Glomerular endothelial cell (primary cell): ENCODE measurements at places on chromosomes 1 and 21. TPM values are rescaled to one million over a fixed set of nuclear protein-coding genes. Genes with fewer than 3 reads are reported as not detected.
A peak's percentile ranks its signal among the peaks of the same experiment; 100 is the strongest.

YIPF1 gene
- 27.8 and 29.3 TPM in 2 replicates for total RNA-seq

AQP10 gene
- not detected in 2 replicates for total RNA-seq

DAP3 gene
- 136 and 142 TPM in 2 replicates for total RNA-seq

MCOLN2 gene
- total RNA-seq, result not detected in 2 replicates

ADGRL4 gene
- total RNA-seq, result 170 and 186 TPM in 2 replicates

HHIPL2 gene
- total RNA-seq, result not detected in 2 replicates

MEGF6 gene
- 30.1 and 57.6 TPM in 2 replicates for total RNA-seq

- no peak for DNase-seq
Observed at GRCh38 chr1:193325771-193326170, 139.4 kb upstream of the B3GALT2 start.

DNA sequence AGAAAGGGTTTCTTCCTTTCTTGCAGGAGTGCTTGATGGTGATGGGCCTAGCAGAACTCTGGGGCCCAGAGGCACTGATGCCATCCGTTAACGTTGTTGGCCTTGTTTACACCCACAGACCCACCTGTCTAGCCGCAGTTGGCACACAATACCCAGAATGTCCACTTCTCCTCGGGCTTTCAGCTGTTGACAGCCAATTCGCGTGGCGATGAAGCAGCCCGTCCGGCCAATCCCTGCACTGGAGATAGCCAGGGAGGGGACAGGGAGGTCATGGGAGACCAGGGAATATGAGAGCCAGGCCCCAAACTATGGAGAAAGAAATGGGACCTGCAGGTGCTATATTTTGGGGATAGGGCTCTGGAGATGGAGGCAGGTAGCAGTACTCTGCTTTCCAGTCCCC is 5.7 kb upstream of the ARL8A start:
- DNase-seq, result no peak

DNA sequence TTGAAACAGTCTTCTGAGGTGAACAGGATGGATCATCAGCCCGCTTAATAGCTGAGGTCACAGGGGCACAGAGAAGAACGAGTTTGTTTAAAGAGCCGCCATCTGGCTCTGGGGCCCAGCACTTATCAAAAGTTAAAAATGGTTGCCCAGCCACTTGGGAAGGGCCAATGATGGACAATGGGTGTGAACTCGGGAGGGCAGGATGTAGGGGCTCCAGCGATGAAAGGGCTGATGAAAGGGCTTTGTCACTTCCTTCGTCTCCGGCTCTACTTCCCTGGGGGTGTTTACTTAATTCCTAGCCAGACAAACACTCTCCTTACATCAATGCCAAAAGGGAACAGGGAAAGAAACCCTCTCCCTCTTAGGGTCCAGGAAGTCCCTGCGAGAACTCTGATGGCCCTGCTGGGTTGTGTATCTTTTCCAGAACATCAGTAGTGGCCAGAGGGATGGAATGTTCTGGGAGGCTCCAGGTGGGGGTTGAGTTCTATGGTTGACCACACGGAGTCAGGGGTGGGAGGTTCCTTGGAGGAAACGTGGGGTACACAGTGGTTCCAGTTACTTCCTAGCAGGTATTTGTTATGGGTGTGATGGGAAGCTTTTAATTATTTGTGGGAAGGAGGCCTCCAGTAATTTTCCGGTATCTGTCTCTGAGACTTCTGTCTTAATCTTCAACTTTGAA is 9.0 kb upstream of the ABCG1 start:
- DNase-seq, result no peak

DNA sequence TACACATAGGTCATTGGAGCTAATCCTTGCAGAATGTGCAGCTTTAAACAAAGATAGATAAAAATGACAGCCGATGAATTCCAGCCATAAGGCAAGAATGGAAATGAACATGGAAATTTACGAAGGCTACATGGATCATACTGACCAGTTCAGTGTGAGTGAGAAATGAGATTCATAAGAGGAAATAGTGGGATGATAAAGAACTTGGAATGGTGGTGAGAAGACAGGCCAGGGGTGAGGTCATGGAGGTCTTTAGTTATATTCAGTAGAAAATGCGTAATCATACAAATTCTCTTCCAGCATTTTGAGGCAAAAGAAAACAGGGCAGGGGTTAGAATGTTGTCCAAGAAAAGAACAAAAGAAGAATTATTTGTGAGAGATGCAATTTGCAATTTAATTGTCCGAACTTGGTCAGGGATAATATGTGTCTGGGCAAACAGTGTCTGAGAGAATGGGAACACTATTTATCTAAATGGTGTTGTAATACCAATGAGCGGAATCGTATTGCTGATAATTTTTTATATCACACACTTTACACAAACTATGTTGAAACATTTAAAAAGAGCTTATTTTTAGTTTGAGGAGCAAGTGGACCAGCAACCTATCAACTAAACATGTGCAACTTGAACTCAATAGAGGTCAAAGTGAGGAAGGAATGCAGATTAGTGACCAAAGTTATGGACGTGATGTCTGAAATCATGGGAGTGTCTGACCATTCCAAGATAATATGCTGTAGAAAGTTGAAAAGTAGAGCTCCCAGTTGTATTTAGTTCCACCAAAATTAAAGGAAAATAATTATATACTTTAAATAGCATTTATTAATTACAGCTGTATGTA is 739.0 kb upstream of the NCAM2 start:
- no peak for DNase-seq

- DNase-seq, result no peak
Observed at GRCh38 chr1:66119148-66119547, 326.5 kb downstream of the PDE4B start.

DNA sequence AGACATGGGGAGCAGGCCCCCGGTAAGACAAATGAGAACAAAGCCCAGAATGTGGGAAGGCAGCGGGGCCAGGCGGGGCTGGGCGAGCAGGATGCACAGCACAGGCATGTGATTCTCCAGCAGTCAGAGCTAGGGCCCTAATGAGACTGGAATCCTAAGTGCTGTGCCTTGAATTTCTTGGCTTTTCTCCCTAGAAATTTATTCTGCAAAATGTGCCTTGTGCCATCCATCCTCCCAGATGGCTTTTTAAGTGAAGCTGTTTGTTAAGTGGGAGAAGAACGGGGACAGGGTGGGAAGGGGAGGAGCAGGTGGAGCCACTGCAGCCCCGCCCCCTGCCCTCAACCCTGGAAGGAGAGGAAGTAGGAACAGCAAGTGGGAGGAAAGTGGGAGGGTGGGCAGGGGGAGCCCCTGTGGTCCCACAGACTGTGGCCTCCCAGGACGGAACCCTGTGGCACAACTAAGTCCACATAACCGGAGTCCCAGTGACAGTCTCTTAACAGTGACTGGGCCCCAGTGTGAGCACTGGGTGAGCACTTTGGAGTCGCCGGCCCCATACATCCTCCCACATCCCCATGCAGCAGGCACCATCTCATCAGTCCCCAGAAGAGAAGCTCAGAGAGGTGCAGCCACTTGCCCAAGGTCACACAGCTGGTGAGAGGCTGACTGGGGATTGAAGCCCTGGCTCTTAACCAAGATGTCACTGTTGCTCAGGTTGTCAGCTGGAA is 216.9 kb downstream of the MATN1 start:
- DNase-seq, result no peak

DNA sequence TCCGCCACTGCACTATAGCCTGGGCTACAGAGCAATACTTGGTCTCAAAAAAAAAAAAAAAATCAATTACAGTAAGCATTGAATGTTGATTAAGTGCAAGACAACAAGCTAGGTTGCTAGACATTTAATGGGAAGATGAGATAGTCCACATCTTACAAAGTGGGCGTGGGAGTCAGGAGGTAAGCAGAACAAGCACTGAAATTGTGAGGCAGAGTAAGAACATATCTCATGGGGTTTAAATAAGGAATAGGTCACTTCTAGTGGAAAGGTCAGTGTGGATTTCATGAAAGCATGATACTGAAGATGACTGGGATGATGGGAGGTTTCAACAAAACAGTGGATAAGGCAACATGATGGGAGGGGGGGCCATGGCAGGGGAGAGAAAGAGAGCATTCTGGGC is 1.9 kb upstream of the OLFML2B start:
- DNase-seq, result no peak

DNA sequence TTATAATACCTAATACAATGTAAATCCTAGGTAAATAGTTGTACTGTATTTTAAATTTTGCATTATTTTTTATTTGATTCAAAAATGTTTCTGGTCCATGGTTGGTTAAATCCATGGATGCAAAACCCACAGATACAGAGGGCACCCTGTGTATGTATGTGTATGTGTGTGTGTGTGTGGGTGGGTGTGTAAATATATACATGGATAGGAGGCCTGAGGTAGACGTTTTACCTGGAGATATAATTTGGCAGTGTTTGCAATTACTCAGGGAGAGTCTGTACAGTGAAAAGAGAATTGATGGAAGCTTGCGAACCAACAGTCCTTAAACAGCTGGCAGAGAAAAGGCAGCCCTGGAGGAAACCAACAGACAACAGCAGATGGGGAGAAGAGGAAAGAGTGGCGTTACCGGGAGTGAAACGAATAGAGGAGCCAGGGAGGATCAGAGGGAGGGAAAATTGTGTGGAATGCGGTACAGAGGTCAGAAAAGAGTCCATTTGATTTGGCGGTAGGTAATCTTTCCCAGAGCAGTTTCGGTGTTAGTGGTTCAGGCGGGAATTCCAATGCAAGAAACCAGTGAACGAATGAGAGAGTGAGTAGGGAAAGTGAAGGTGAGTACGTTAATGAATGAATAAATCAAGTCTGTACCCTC is 47.9 kb upstream of the NBL1 start:
- DNase-seq, result peak; percentile 7

GRCh38 chr1:6651909-6652308 is 27.2 kb downstream of the THAP3 start:
- no peak for DNase-seq

DNA sequence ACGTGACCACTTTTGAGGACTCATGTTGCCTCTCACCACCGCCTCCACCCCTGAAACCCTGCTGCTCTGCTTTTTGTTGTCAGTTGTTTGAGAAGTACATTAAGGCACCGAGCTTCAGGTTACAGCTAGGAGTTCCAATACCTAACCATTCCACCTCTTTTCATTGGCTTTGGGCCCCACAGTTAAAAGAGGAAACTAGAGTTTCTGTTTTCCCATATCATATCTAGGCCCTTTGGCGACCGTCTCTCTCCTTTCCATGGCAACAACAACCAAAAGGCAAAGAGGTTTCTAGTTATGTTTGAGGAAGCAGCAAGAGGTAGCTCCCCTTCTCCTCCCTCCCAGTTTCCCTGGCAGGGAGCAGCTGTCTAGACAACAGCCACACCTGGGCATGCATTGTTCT is 5.9 kb downstream of the ANKRD35 start:
- DNase-seq, result no peak

DNA sequence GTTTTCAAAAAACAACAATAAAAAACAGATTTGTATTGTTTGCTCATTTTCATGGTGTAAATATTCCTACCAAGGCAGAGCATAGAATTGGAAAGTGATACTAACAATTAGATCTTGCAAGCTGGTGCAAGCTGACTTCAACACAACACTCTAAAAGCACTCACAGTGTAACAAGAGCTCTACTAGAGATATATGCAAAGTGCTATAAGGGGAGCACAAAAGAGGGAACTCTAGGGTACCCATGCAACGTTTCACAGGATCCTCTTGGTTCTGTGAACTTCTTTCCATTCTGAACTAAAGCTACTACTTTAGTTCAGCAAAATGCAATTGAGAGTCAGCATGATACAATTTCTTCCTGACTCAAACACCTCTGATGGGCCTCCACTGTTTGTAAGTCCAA is 78.3 kb downstream of the ATP1B1 start:
- no peak for DNase-seq

DNA sequence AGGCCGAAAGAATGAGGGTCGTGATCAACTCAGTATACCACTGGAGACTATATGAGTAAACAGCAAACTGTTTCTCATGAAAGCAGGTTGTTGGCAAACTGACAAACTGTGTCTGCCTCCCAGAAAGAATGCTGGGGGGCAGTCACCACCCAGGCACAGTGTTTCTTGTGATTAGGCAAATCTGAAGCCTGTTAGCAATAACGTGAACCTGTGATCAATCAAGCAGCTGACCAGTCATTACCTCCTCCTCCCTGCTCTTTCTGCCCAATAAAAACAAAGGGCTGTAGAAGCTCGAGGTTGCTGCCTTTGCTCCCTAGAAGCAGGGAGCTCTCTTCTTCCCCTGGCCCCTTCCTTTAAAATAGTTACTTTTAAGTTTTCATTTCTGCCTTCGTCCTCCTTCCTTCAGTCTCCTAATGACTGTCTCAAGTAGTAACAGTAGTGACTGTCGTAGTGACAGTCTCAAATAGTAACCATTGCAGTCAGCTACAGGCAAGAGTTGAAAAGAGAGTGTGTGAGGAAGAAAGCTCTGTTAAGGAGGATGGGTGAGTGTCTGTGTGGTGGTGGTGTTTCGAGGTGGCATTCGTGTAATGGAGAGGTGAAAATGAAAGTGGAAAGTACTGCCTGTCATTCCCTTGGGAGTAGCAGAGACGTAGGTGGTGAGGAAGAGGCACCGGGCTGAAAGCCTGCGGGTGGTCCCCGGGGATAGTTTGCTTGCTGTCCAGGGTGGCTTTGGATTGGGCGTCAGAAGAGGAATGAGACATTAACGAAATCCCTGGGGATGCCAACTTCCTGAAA is 14.5 kb downstream of the HHAT start:
- no peak for DNase-seq

GRCh38 chr1:76640092-76640491 is 227.2 kb upstream of the ST6GALNAC5 start:
- DNase-seq, result no peak

DNA sequence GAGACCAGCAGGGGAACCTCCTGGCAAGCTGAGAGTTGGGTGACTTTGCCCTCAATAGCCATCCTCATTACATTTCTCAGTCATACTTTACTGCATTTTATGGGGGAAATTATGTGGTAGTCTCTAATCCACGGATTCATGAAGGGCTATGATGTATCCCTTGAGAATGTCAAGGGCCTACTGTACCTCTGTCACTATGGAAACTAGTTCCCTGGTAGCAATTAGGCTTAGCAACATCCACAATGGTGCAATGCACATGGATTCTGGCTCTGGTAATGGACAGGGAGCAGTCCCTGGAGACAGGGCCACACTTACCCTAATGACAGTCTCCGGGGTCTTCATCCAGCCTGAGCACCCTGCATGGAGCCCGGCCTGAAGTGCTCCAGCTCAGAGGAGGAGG is 26.5 kb downstream of the LRRN2 start:
- DNase-seq, result no peak

- no peak for DNase-seq
Observed at GRCh38 chr1:7932524-7933138, 8.0 kb downstream of the TNFRSF9 start.

GRCh38 chr1:48870596-48870995 is 93.9 kb upstream of the BEND5 start:
- DNase-seq, result no peak

GRCh38 chr1:156914440-156914856 is 6.0 kb upstream of the LRRC71 start:
- no peak for DNase-seq

GRCh38 chr1:175628548-175629317 is 114.7 kb downstream of the TNR start:
- DNase-seq, result no peak

DNA sequence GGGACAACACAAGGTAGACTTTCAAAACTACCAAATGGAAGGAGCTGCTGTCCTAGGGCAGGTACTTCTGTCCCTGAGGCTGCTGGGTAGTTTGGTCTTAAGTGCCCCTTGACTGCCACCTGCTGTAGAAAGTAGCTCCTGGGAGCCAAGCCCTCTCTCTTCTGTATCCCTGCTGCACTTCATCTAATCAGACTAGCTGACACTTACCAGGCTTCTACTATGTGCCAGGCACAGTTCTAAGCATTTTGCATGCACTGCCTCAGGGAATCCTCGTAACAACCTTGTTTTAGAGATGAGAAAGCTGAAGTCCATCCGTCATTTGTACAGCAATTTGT is 15.9 kb upstream of the SRSF4 start:
- no peak for DNase-seq

GRCh38 chr1:26791626-26792025 is 3.9 kb downstream of the PIGV start:
- DNase-seq, result no peak
